ENCODE measurements at places on chromosomes 7 and 10.
A peak's percentile ranks its signal among the peaks of the same experiment; 100 is the strongest.

GRCh38 chr7:23938937-23939552, 229.0 kb downstream of the STK31 start:
- no peak for DNase-seq

- peak; percentile 48 for DNase-seq
Measured at GRCh38 chr7:105876964-105877601, 684 bp upstream of the ATXN7L1 start.

DNA sequence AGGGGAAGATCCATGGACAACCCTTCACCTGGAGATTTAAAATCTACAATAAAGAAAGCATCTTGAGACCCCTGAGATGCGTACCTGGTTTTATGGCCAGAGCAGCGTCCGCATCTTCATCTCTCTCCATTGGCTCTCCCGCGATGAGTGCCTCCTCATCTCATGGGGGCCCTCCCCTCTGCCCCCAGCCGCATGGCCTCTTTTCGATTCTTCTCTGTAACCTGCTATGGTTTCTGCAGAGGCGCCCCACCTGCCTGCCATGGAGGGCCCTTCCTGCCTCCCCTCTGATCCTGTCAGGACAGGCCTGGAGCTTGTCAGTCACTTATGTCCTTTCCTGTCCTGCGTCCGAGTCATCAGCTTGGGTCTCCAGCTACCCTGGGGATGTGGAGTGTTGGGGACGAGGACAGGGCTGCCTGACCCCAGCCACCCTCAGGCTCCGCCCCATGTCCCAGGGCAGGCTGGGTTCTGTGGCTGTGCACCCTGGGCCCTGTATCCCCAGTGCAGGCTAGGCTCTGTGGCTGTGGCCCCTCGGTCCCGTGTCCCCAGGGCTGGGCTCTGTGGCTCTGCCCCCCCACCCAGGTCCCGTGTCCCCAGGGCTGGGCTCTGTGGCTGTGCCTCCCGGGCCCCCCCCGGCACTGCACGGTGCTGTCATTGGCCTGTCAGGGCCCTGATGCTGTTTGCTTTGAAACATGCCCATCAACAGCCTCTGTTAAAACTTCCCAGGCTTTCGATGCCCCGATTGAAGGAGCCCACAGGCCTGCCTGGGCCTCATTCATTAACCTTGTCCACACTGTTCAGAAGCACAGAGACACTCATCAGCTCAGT, 99.8 kb downstream of the WDR37 start:
- DNase-seq, result no peak

DNA sequence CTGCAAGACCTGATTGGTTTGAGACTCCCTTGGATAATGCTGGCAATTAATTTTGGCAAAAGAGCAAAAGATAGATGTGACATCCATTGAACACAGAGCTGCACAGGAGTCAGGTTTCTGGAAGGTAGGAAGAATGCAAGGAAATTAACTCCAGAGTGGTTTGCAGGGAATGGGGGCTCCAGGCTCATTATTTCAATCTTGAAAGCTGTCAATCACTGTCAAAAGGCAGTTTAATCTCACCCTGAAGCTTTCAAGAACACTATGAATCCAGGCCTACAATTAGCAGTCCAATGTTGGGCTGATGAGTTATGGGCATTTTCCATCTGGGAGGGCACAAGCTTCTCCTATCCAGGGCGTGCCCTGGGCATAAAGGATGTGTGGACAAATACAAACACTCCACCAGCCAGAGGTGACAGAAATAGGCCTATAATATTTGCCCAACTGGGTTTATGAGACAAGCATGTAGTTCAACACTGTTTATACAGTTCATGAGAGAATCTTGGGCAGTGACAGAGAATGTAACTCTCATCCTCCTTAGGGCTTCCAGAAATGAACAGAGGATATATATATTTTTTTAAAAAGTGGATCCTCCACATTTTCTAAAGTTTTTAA, 80.5 kb downstream of the KCNMA1 start:
- no peak for DNase-seq

DNA sequence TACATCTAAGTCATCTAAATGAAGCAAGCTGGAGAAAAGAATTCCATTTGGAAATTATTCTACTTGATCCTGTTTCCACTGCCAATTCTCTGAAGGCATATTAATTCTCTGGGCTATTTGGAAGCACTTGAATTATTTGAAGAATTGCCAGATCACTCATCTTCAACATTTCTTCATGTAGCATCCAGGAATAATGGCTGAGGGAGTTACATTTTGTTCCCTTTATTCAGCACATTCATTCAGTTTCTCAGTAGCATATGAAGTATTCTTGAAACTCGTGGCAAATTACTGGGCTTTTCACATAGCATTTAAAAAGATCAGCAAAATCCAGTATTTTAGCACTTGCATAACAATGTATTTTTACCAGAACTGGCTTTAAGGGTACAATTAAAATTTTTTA, 127.1 kb upstream of the VIPR2 start:
- no peak for DNase-seq

DNA sequence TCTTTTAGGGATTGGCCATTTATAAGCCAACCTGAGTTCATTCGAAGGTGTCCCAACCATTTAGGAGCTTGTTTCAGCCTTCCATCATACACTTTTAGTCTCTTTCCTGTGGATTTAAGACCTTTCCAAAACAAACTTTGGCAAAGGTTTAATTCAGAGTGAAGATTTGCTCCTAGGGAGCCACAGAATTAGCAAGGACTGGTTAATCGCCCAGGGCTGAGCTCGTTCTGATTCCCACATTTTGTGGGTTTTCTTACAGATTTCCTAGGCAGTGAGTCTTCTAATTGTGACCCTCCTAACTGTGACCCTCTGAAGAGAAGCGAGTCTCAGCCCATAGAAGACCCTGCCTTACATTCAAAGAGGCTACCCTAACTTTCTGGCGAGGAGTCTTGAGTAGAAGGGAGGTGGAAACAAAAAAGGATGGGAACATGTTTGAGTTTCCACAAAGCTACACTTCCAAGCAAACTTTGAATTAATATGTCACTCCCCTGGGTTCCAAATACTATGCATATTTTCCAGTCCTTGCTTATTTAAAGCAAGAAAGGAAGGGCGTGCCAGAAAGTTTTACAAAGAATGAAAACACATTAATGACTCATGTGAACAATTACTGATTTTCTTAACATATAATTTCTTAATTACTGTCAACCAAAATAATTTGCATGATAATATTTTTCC, 118.3 kb downstream of the ARID5B start:
- peak; percentile 38 for DNase-seq

DNA sequence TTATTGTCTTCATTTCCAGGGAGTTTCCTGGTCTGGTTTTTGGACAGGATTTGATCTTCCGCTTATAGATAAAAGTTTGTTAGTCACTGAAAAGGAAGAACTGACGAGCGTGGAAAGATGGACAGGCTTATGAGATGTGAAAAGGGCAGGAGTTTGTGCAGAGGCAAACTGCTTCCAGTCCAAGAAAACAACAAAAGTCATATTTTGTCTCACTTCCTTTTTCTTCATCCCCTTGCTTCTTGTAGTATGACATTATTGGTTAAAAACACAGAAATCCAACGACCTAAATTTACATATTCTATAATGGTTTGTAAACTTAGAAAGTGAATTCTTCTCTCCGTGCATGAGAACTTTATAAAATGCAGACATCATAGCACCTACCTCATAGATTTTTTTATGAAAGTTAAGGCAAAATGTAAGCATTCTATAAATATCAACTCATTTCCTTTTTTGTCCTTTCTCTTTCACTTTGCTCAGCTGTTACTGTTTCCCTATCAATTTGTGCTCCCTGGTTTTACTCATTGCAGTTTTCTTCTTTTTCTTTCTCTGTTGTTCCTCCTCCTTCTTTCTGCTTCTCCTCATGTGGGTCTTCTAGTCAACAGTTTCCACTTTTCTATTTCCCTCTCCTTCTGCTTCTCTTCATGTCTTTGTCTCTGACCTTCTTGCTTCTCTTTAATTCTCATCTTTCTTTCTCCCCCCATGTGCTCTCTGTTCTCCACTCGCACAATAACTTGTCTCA, 370.2 kb downstream of the ARL4A start:
- no peak for DNase-seq

GRCh38 chr7:76397409-76398183, 11.9 kb downstream of the SSC4D start:
- peak; percentile 93 for DNase-seq

DNA sequence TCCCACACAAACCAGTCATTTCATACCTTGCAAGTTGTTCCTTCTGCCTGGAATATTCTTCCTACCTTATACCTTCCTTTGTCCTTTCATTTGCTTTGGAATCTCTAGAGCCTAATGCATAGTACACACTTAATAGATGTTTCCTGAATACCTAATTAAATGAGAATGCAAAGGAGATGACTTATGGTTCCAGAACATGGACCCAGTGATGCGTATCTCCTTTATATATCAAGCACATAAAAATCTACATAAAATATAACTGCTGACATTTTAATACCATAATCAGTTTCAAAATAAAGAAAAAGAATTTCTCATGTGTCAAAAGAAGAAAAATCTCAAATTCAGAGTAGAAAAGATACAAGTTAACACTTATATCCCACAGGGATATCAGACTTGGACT, 110.6 kb upstream of the ASAH2 start:
- DNase-seq, result no peak

GRCh38 chr10:124221356-124222317, 128.2 kb upstream of the CHST15 start:
- no peak for DNase-seq

- no peak for DNase-seq
Measured at GRCh38 chr7:43649755-43650274, 66.9 kb downstream of the STK17A start.

GRCh38 chr7:26458466-26459145, 166.9 kb downstream of the SNX10 start:
- DNase-seq, result no peak

DNA sequence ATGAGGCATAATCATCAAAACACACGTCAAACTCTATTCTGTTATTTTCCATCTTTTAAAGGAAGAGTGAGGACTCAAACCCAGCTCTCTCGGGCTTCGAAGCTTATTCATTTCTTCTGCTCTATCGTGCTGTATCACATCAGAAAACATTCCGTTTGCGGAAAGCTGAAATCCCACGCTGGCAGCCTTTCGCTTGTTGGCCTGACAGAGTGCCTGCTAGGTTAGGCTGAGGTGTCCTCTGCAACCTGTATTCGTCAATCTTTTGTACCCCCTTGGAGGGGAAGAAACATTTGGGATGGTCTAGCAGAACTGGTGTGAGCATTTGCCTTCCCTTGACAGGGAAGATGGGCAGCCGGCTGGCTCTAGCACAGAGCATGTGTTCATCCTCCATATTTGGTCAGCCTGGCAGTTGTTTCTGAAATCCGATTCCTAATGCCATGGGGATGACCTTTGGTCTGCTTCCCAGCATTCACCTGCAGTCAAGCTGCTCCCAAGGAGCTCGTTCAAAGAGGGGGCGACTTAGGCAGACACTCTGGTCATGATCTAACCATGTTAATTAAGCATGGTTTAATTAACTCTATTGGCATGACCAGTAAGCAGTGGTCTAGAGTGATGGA, 55.2 kb downstream of the TACC2 start:
- DNase-seq, result no peak

DNA sequence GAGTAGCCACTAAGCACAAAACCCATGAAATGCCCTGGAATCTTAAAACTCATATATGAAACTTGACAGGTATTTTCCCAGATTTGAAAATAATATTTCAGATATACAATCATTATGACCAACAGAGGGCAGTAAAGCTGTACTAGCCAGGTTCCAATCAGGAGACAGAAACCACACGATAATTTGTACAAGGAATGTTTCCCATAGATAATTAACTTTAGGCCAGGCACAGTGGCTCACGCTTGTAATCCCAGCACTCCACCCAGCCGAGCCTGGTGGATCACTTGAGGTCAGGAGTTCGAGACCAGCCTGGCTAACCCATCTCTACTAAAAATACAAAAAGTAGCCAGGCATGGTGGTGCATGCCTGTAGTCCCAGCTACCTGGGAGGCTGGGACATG, 31.0 kb upstream of the NUB1 start:
- no peak for DNase-seq

DNA sequence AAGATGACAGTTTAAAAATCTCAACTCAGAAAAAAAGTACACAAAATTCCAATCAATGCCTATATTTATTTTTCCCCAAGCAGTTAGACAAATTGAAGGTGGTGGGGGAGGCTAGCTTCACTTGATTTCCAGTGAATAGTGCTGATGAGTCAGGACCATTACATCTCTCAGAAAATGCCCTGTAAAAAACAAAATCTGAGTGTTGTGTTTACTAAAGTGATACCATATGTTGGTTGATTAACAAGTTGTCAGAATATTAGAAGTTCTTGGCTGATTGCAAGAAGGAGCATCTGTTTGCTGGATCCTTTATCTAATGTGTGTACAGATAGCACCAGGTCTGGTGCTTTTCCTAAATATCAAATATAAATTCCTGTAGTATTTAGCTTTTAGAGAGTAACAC, 31.3 kb upstream of the KIAA1217 start:
- no peak for DNase-seq

GRCh38 chr7:972676-973309, 2.6 kb downstream of the COX19 start:
- no peak for DNase-seq

DNA sequence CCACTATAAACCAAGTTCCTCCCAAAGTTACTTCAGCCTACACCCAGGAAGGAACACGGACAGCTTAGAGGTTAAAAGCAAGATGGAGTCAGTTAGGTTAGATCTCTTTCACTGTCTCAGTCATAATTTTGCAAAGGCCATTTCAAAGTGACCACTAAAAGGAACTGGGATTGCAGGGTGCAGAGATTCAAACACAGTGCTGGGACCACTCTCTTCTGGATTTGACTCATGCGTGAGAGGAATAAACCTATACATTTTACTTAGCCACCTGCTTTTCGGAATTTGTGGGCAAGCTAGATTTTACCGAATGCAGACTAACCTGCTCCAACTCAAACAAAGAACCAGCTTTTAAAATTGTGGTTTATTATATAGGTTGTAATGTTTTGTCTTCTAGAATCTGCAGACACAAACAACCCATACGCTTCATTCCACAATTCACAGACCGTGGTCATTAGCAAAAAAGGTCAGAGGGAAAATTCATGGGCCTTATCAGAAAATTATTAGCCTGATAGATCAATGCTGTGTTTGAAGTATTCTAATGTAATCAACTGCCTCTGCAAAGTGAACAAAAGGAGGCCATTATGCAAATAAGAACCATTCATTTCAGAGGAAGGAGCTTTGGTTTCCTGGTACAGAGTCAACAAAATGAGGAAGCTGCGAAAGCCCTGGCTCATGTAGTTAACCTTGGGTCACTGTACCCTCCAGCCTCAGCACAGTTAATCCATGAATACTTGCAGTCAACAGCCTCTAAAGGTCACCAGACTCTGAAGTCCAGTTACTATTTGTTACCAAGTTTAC, 342.7 kb upstream of the KLF6 start:
- no peak for DNase-seq
